ENCODE measurements at places on chromosomes 7 and 10. TPM values are rescaled to one million over a fixed set of nuclear protein-coding genes. Genes with fewer than 3 reads are reported as not detected.
A peak's percentile ranks its signal among the peaks of the same experiment; 100 is the strongest.

TACR2 gene
- 133 TPM for total RNA-seq

ENO4 gene
- not detected for total RNA-seq

DNA sequence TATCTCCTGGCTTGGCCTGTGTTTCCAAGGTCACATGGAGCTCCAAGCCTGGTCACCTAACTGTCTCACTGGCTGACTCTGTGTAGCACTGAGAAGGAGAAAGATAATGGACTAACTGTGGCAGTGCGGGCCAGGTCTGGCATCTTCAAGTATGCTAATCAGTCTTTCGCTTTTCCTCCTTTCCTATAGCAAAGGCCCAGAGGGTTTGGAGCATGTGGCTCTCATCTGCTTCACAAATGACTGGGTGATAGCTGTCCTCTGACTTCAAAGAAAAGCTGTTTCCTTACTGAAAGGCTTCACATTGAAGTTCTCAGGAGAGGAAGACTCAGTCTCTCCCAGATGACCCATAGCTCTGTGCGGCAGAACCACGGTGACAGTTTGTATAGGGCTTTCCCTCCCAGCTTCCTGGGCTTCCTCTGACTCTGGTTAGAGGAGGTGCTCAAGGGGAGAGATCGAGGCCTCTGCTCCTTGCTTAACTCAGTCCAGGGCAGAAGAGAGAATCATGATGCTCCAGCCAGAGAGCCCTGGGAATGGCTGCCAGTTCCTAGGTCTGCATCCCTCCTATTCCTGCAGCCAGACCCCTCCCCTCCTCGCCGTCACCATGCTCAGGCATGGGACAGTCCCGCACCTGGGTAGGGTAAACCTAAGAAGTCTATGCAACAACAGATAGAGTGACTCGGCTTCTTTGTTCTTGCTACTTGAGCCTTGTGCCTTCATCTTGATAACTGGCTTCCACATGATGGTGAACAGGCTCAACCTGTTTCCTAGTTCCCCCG lies 72.3 kb downstream of the CCDC71L start:
- peak; percentile 25 for DNase-seq

DNA sequence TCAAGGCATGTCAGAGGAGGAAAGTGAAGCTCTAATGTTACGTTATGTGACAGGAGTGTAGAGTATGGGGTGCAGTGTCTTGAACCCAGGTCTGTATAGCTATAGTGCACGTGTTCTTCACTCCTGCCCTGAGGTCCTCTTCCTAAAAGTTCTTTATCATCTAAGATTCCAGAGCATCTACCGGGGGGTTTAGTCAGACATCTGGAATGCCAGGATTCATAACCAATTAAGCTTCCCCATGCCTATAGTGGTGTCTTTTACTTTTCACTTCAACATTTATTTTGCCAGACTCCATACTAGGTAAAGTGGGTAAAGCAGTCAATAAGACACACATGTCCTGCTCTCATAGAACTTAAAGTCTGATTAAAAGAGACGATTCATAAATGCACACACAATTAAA lies 22.4 kb downstream of the PPP1R3C start:
- no peak for DNase-seq

Data from stomach (tissue), 19 donors.